ENCODE measurements at places on chromosomes 1 and 21.

DNA sequence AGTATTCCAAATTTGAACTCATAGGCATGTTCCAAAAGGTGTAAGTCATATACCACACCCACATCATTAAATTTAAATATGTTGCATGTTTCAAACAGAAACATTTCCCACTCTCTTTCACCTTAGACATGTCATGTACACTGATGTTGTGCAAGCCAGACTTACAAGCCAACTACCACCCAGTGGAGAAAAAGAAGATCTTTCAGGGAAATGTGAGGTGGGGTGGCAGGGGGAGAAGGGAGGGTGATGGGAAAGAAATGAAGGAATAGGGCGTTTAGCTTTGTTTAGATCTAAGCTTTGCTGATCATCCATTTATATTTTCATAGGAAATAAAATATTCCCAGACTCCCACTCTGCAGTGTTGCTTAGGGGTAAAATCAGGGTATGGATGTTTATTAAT is 1.6 kb downstream of the NEGR1 start:
- no peak for DNase-seq

DNA sequence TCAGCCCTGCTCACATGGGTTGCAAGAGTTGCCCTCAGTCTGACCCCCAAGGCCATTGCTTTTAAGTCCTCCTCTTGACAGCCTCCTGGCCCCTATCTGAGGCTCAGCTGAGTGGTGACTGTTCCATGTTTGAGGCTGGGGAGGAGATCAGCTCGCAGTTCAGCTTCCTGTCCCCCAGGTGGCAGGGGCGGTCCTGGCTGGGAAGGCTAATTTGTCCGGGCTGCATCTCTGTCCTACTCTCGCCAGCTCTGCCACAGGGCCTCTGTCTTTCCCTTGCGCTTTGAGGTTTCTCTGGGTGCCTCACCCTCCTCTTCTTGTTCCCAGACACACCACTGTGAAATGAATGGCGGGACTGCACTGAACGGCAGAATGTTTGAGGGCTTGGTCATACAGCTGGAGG is 157.3 kb downstream of the KCNJ6 start:
- peak; percentile 51 for DNase-seq

- peak; percentile 79 for DNase-seq
These were observed 1.2 kb downstream of the NIPAL3 start for GRCh38 chr1:24416666-24417391.

- no peak for DNase-seq
These were observed 20.1 kb downstream of the NPHP4 start for GRCh38 chr1:5972198-5972520.

DNA sequence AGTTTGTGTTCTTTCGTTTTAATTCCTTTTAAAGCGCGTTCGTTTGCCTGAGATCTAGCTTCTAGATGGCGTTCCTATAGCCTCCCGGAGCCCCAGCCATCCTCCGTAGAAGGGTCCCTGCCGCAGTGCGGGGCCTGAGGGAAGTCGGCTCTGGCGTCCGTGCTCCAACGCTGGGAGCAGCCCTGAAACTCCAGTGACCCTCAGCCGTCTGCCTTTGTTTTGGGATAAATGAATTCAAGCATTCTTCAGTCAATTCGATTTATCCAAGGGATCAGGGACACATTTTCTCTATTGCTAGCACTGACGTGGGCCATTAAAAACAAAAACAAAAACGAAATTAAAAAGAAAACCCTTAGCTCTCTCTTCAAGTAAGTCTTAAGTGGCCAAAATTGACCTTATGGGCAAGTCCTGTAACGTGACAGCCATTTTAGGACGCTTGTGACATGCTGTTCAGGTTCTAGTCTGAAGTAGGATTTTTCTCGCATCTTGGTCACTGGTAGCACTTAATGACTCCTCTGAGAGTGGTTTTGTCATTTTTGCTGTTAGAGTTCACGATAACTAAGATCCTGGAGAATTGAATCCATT is 742 bp upstream of the HSPA13 start:
- DNase-seq: peak; percentile 12

- DNase-seq: no peak
These were observed 12.8 kb upstream of the OR2T10 start for GRCh38 chr1:248610301-248610700.

All from RPMI8226 (cell line).